CD8-positive, alpha-beta memory T cell (primary cell): ENCODE measurements at places on chromosomes 6 and 20. TPM values are rescaled to one million over a fixed set of nuclear protein-coding genes. Genes with fewer than 3 reads are reported as not detected.

DNA sequence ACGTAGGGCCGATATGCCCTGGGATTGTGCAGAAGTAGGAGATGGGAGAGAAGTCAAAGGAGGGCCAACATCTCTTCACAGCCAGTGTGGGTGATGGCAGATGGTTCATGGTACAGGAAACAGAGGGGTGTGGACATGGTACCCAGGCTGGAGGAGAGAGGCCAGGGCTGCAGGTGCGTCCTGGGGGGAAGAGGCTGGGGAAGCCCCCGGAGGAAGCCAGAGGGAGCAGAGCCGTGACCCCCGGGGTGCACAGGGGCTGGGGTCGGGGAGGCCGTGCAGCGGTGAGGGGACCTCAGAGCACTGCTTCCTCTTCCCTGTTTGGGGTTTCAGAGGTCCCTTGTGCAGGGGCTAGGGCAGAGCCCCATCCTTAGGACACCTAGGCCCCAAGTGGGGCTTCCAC lies 11.2 kb upstream of the ZBTB46 start:
- DNase-seq, result no peak

GRCh38 chr20:62791301-62792181 lies 4.7 kb upstream of the MRGBP start:
- peak; percentile 63 for DNase-seq

DNA sequence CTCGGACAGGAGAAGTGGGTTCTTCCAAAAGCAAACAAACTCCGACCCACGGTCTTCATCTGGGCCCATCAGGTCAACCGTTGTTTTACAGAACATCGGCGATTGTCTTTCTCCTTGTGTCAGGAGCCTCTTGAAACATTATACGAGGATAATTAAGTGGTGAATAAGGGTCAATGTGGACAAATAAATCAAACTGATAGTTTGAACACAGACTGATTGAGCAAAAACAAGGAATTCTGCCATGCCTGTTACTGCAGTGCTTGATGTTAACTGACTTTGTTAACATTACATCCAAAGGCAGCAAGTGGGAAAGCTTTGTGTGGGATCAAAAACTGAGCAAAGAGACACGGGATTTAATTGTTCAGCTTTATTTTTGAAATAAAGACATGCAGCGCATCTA lies 101.1 kb upstream of the IFNGR1 start:
- no peak for DNase-seq

- DNase-seq, result no peak
These were observed 693.5 kb downstream of the HDGFL1 start for GRCh38 chr6:23262864-23263263.

DNA sequence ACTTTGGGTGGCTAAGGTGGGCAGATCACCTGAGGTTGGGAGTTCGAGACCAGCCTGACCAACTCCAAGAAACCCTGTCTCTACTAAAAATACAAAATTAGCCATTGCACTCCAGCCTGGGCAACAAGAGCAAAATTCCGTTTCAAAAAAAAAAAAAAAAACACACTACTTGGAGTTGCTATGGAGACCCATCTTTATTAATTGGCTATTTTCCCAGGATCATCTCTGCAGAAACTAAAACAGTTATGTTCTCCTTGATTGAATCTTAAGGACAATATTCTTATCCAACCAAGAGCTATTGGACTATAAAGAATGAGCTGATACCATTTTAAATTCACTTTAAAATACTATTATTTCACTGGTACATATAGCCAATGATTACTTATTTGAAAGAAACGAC lies 14.7 kb downstream of the AKIRIN2 start:
- DNase-seq, result no peak

- DNase-seq, result no peak
These were observed 305.4 kb downstream of the CDKAL1 start for GRCh38 chr6:20839630-20840029.

DNA sequence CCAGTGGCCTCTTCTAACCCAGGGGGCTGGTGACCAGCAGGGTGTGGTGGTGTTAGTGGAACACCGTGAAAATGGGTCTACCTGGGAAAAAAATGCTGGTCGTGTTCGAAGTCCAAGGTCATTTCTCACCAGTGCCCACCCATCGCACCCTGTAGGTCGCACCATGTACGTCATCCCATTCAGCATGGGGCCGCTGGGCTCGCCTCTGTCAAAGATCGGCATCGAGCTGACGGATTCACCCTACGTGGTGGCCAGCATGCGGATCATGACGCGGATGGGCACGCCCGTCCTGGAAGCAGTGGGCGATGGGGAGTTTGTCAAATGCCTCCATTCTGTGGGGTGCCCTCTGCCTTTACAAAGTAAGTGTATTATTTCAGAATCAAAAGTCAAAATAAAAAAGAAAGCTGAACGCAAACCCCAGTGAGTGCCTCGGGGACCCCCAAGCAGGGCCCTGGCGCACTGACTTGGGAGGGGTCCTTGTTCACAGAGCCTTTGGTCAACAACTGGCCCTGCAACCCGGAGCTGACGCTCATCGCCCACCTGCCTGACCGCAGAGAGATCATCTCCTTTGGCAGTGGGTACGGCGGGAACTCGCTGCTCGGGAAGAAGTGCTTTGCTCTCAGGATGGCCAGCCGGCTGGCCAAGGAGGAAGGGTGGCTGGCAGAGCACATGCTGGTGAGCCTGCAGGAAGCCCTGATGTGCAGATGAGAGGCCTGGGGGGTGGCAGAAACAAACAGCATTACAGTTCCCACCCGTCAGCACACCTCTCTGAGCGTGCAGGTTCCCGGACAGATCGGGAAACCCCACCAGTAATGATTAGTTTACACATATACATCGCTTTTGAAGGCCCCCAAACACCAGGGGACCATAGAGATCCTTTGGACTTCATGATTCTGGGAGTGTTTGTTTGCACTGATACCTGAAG lies 1.9 kb downstream of the PCK1 start:
- DNase-seq, result no peak

- DNase-seq, result peak; percentile 25
These were observed 1.5 kb upstream of the HMGN4 start for GRCh38 chr6:26536571-26537159.

- no peak for DNase-seq
These were observed 217.9 kb upstream of the SGK1 start for GRCh38 chr6:134535831-134536230.

GRCh38 chr6:167708501-167709094 lies 118.1 kb upstream of the AFDN start:
- no peak for DNase-seq

DNA sequence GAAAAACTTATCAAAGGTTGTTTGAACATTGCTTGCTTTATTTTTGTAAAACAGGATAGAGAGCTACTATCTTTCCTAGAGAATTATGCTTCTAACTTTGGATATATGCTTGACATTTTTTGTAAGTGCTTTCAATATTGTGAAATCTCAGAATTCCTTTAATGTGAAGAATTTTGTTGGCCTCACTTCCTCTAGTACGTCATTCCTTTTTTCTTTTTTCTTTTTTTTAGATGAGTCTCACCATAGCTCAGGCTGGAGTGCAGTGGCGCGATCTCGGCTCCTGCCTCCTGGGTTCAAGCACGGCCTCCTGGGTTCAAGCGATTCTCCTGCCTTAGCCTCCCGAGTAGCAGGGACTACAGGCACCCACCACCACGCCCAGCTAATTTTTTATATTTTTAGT lies 668.1 kb downstream of the RFPL4B start:
- DNase-seq, result no peak

- no peak for DNase-seq
These were observed 23.9 kb upstream of the AHI1 start for GRCh38 chr6:135521431-135521830.

DNA sequence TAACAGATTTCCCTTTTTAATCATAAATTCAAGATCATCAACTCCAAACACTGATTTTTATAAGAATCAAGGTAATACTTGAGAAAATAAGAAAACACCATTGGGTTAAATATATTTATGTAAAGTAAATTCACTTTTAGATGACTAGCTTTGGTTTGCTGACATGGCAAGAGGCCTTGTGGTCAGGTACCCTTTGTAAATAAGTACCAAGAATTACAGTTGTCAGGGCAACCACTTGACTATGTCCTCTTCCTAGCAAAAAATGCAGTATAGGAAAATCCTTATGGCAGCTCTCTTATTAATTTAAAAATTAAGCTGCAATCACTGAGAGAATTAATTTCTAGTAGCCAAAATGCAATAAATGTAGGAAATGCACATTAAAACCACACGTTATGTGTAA lies 153.8 kb downstream of the INSM1 start:
- DNase-seq, result no peak

DNA sequence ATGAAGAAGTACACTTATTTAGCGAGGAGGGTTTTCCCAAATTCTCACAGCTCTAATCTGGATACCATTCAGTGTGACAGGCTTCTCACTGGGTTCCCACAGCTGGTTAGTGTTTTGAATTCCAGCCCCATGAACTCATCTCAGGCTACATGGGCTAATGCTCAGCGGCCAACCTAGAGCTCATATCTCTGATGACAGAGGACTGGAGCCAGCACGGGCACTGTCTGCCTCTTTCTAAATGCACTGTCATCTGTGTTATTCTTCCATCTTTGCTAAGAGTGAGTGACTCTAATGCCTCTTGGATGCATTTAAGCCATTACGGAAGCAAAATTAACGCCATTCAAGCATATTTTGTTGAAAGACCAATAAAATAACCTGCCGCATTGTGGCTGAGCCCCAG lies 308.9 kb upstream of the JAG1 start:
- DNase-seq, result no peak

DNA sequence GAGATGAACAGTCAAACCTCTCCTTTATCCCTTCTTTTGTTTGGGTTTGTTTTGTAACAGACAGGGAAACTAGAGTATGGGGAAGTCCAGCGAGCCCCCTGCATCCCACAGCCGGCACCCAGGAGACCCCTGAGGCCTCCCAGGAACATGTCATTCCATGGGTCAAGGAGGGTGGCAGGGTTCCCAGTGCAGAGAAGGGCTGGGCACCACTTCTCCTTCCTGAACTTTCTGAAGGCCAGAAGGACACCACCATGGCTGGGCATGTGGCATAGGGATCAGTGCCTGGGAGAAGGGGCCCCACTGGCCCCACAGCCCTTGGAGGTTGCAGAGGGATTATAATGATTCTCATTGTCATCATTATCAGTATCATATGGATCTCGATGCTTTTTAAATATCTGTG lies 13.9 kb upstream of the CST7 start:
- DNase-seq, result no peak

- no peak for DNase-seq
These were observed 52.4 kb upstream of the RNF24 start for GRCh38 chr20:4067600-4068261.

- DNase-seq, result no peak
These were observed 234.0 kb upstream of the RREB1 start for GRCh38 chr6:6873778-6874177.

DNA sequence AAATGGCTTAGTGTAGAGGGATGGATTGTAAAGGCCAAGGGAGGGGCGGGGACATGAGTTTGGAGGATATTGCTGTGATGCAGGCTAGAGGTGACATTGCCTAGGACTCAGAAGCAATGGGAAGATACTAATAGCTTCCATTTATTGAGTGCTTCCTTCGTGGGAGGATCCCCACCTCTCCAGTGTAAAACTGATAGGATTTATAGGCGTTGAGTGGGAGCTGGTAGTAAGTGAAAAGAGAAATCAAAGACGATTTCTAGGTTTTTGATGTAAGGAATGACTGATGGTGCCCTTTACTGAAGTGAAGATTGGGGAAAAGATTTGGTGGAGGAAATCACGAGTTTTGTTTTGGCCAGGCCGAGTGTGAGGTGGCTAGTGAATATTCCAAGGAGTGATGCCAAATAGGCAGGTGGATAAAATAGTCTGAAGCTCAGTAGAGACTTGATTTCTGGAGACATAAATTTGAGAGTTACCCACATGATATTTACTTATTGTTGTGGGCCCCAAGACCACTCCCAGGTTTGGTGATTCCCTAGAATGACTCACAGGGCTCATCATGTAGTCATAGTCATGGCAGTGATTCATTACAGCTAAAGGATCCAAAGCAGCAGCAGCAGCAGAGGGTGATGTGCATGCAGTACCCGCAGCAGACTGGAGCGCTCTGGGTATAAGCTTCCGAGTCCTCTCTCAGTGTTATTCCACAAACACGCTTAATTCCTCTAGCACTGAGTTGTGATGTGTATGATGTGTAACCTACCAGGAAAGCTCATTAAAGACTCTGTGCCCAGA lies 10.2 kb downstream of the RPRD1B start:
- DNase-seq, result no peak

DNA sequence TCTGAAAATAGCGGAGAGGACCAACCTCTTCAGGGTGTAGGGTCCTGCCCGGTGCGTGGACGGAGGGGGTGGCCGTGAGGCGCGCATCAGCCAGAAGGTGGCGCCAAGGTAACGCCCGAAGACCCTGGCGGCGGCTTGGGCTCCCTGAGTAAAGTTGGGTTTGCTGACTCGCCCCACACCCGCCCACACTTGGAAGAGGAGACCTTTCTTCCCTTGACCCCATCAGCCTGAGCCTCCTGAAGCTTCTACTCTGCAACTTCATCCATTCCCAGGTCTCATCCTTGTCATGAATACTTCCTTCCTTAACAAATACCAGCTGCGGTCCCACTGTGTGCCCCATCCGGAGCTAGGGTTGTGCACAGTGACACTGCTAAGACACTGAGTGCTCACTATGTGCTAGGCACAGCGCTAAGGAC lies 14.6 kb downstream of the CD40 start:
- DNase-seq, result peak; percentile 30

- no peak for DNase-seq
These were observed 189.4 kb downstream of the SLC16A10 start for GRCh38 chr6:111276736-111277135.

Gene HFE
- 0.37 TPM for total RNA-seq

Gene PKIB
- 0.26 TPM for total RNA-seq

Gene CRISP2
- total RNA-seq, result not detected

Gene LY6G6C
- total RNA-seq, result not detected

Gene L3MBTL1
- 5.2 TPM for total RNA-seq

Gene ARID1B
- total RNA-seq, result 57.9 TPM

Gene KCNQ5
- total RNA-seq, result 8.5 TPM

Gene BNIP5
- not detected for total RNA-seq

Gene MYO6
- 5.8 TPM for total RNA-seq

Gene MAP7
- total RNA-seq, result 0.51 TPM

Gene HINT3
- total RNA-seq, result 12.8 TPM

Gene BFSP1
- 0.24 TPM for total RNA-seq

Gene TBCC
- 24.4 TPM for total RNA-seq
